ENCODE measurements at places on chromosomes 4 and X.

- DNase-seq = no peak
Measured at GRCh38 chr4:48074657-48075056, 58.1 kb downstream of the NIPAL1 start.

DNA sequence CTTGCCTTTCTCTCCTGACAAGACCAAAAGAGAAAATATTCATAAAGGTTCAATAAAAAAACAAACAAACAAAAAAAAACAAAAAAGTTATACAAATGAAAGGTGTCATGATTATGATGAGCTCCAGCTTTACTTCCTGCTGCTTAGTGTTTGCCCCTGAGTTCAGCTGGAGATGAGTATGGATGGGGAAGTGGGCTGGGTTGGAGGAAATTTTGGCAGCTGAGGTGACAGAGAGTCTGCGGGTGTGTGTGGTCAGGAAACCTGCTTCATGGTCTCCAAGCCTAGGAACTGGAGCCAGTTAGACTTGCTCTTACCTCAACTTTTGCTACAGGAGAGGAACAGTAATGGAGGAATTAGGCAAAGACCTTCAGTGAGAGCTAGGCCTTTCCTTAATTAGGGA lies 4.3 kb upstream of the CYSLTR1 start:
- no peak for DNase-seq

DNA sequence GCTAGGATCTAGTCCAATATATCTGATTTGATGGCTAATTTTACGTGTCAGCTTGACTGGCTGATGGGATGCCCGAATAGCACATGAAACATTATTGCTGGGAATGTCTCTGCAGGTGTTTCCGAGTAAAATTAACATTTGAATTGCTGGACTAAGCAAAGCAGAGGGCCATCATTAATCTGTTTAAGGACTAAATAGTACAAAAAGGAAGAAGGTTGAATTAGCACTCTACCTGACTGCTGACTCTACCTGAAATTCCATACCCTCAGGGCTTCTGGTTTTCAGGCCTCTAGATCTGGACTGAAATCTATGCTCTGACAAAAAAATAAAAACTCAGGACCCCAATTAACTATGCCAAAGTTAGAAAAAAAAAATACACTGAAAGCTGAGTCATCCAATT lies 1021.9 kb downstream of the FAM133A start:
- DNase-seq = no peak

- no peak for DNase-seq
Measured at GRCh38 chr4:162909952-162910351, 256.7 kb downstream of the NAF1 start.

- no peak for DNase-seq
Measured at GRCh38 chrX:23787745-23788118, 4.8 kb downstream of the SAT1 start.

DNA sequence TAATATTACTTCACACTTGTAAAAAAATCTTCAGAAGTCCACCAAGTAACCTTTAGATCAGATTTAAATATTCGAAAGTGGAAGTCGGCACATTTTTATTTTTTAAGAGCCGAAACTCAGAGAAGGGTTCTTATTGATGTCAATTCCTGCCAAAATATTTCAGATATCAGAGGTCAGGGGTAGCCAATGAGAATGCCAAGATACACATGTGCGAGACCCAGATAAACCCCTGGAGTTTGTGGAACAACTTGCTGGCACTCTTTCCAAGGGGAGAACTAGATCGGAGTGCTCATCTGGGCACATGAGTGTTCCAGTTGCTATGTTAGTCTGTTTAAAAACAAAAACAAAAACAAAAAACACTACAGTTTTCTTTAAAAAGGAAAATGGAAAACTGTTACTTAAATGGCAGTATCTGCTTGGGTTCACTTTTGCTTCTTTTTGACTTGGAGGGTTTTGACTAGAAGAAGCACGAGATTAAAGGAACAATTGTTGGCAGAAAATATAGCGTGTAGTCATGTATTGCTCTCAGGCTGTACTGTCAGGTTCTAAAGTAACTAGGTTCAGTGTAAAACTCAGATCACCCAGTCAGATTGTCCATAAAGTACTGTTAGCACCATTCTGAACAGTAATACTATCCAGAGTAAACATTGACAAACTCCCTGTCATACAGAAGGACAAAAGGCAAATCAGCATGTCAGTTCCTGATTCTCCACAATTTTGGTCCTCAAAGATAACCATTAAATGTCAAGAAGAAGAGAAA lies 188.0 kb upstream of the PACRGL start:
- DNase-seq = no peak

DNA sequence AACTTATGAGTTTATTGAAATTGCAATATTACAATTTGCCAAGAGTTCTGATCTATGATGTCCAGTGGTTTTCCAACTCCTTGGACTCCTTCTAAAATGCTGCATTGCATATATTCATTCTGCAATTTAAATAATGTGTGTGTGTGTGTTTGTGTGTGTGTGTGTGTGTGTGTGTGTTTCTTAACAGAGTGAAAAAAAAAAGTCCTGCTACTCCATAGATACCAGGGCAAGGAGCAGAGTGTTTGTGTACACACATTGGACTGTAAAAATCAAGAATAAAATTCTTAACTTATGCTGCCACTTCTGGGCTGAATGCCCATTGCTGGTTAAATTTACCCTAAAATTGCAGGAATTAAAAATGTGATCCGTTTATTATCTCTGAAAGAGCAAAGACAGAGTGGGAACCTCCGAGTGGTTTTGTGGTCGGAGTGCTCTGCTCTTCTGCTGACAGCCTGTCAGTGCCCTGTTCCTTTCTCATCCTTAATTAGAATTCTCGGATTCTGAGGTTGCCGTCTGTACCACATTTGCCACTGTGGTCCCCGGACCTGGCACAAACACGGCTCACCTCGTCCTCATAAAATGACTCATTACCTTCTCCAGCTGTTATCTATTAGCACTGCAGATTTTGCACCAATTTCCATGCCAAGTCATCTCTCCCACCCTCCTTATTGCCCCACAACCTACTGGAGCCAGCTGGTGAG lies 355.5 kb downstream of the KCNIP4 start:
- DNase-seq = no peak

DNA sequence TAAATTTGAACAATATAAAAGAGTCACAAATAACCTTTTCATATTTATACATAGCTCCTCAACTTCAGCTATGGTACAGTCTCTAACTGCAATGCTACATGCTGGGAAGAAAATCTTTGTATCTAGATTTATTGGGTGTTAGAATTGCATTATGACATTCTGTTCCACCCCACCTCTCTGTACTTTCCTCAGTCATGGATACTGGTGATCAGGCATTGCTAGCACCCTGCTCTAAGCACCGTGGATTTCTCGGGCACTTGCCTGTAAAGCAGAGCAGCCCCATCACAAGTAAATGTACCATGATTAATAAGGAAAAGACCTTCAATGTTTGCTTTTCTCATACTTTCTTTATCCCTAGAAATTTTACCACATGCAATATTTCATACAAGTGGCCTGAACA lies 1028.9 kb upstream of the INTU start:
- no peak for DNase-seq

DNA sequence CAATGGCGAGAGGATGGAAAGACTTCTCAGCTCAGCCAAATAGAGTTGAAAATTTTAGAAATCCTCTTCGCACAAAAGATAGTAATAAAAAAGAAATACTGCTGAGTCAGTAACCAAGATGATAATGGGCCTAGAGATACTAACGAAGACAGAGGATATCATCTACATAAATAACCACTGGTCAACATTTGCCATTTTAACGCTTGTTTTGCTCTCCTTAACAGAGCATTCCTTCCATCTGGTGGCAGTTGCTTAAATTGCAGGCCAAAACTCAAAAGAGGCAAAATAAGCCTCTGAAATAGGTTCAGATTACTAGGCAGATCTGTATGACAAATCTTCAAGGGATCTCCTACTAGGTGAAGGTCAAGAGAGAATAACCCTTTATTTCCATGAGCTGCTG lies 51.7 kb upstream of the MCF2 start:
- no peak for DNase-seq

GRCh38 chr4:67250131-67250896 lies 295.0 kb downstream of the CENPC start:
- no peak for DNase-seq

- DNase-seq = no peak
Measured at GRCh38 chrX:98501426-98501825, 1617.7 kb downstream of the RPA4 start.

DNA sequence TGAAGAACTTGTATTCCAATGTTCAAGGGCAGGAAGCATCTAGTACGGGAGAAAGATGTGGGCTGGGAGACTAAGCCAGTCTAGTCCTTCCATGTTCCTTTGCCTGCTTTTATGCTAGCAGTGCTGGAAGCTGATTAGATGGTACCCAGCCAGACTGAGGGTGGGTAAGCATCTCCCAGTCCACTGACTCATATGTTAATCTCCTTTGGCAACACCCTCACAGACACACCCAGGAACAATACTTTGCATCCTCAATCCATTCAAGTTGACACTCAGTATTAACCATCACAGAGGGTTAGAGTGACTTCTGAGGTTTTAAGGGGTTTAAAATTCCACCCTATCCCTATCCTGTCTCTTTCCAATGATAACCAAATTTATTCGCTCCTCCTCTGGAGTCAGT lies 6.5 kb downstream of the HMGN5 start:
- DNase-seq = no peak

DNA sequence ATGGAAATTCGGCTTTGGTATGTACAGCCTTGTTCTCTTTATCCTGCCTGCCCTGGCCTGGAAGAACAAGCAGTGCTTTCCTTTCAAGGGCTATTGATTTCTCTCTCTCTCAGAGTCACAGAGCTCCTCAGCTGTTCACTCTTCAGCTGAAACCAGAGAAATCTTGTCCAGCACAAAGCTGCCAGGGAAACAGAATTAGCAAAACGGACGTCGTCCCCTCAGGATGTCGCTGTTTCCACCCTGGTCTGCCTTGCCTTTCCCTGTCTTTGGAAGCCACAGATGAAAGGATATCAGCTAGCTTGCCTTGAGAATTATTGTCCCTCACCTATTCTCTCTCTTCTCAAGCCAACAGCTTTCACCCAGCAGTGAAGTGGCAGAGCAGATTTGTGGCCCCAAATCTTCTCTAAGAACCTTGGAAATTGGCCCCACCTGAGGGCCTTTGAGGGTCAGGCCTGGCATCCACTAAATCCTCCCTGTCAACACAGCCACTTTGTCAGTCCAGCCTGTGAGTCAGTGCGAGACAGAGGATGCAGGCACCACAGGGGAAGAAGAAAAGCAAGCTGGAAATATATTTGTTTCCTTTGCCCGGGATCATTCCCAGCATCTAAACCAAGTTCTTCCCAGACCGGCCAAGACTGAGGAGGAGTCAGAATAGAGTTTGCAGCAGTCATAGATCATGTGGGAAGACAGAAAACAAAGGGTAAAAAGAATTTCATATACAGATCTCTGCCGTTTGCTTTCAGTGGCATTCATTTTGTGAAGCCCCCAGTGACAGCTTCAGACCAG lies 63.8 kb upstream of the MTM1 start:
- DNase-seq = no peak

DNA sequence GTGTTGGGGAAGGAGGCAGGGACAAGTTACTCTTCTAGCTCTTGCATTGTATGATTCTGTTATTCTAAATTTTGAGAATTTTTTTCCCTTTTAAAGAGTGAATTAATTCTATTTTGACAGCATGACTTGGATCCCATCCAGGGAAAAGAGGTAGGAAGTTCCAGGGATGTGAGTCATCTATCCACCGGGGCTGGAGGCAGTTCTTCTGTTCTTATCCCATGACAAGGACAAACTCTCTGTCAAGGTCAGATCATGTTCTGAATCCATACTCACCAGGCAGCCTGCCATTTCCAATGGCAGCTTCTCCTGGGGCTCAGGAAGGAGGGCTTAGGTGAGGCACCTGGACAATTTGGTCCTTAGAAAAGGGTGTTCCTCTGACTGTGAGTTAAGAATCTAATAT lies 132.0 kb upstream of the MED14 start:
- no peak for DNase-seq

DNA sequence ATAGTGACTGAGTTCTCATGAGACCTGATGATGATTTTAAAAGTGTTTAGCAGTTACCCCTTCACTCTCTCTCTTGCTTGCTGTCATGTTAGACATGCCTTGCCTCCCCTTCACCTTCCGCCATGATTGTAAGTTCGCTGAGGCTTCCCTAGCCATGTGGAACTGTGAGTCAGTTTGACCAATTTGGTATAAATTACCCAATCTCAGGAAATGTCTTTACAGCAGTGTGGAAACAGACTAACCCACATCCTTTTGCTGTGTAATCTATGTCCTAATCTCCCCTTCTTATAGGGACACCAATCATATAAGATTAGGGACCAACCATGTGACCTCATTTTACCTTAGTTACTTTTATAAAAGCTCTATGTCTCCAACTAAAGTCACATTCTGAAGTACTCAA lies 677.8 kb downstream of the ADGRL3 start:
- no peak for DNase-seq

GRCh38 chr4:142142366-142143054 lies 506.1 kb downstream of the IL15 start:
- DNase-seq = no peak

GRCh38 chr4:74873545-74874301 lies 59.2 kb upstream of the PARM1 start:
- DNase-seq = no peak

DNA sequence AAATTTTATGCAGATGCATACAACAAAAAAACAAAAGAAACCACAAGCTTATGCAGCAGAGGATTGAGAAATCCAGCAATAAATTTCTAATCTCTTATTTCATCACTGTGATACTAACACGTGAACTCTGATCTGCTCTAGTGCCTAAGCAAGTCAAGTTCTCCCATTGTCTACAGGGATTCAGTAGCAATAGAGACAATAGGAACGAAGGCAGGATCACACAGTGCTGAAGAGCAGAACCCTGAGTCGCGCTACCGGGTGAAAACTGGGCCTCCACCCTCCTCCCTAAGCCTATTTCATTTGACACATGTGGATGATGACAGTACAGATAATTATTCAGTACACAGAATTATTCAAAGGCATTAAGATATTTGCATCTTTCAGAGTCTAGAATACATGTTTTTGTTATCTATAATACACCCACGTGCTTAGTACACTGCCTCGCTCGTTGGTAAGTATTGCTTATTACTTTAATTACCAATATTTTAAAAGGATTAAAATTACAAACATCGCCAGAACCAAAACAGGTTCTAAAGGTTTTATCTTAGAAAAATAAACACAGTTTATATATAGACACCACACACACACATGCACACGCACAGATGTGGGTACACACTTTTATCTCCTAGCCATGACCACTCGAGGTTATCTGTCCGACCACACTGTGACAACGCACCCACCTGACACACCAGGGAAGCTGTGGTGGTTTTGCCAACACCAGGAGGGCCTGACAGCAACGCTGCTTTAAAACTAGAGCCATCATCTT lies 60.1 kb downstream of the RFC1 start:
- DNase-seq = no peak

- DNase-seq = no peak
Measured at GRCh38 chrX:13688384-13688957, 457 bp upstream of the RAB9A start.

DNA sequence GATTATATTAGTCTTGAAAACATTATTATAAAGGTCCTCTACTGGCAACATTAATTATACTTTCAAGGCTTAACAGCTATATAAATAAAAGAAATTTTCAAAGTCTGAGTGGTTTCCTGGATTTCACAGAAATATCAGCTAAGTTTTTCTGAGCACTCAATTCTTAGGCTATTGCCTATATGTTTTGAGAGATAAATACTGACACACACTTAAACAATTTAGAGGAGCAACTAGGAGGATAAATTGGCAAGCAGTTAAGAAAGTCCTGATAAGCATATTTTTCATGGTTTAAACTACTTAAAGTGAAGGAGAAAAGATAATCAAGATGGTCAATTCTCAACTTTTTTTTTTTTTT lies 2.7 kb upstream of the MGARP start:
- no peak for DNase-seq
